Iris pigment epithelial cell (primary cell): ENCODE measurements at places on chromosomes 11 and 22.

GRCh38 chr11:27635567-27636037, 64.7 kb downstream of the BDNF start:
- no peak for DNase-seq

DNA sequence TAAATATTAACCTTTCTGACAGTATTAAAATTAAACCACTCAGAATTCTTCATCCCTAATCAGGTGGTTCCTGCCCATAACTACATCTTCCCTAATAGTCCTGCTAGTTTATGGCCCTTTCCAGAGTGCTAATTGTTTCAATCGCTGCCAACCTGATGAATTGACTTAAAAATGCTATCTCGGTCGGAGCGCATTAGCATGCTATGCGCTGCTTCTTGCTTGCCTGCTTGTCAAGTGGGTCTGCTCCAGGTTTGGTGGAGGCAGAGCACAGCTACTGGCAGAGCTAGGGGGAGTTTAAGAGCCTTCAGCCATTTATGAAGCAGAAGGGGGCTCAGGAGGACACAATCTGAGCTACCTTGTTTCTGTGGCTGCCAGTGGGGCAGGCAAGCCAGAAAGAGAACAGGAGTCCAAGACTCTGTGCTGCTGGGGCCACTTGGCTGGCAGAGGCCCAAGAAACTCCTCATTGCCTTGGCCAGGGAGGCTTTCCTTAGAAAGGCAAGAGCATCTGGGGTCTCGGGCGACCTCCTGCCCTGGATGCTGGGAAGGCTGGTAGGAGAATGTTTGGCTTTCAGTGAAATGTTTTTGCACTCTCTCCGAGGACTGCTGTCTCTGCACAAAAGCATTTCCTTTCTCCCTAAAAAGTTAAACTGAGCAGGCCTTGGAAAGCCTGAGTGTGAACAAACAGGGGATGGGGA, 62.1 kb upstream of the PHOX2A start:
- DNase-seq, result peak; percentile 11

DNA sequence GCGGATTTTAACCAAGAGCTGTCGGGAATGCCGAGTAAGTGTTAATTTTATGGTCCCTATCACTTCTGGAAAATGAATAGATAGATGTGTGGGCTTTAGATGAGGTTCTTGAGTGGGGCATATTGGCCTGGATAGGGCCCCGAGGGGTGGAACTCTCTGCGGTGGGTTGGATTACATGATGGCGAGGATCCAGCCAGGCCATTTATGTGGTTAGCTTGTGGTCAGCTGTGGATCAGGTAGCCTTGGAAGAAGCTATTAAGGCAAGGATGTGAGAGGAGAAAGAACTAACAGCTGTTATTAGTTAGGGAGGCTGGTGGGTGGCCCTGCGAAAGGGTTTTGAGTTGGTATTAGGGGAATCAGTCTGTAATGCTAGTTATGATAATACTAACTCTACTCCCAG, 268.4 kb downstream of the NELL1 start:
- DNase-seq, result no peak

DNA sequence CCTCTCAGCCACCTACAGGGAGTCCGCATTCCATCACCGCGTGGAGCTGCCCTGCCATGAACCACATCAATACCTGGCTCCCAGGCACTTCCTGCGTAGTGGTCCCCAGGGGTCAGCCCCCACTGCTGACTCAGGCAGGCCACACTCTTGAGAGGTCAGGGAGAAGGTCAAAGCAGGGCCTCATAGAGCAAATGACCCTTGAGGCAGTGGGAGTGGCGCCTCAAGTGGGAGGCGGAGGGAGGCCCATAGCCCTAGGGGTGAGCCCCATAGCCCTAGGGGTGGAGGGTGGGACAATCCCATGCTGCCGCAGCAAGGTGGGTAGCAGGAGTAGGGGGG, 5.0 kb downstream of the PRDX5 start:
- no peak for DNase-seq

DNA sequence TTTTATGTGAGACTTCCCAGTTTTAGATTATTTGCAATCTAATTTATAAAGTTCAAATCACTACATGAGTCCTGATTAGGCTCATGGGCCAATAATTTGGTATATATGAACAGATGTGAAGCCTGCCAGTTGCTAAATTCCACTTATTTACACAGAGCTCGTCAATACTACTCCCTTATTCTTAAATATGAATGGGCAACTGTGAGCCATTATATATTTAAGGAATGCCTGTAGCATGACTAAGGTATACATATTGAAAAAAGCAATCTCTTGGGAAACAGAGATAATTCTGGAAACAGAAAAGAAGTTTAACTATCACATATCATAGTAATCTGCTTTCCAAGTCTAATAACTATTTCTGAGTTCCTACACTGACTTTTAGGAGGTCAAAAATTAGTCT, 27.0 kb downstream of the RBMXL2 start:
- no peak for DNase-seq

DNA sequence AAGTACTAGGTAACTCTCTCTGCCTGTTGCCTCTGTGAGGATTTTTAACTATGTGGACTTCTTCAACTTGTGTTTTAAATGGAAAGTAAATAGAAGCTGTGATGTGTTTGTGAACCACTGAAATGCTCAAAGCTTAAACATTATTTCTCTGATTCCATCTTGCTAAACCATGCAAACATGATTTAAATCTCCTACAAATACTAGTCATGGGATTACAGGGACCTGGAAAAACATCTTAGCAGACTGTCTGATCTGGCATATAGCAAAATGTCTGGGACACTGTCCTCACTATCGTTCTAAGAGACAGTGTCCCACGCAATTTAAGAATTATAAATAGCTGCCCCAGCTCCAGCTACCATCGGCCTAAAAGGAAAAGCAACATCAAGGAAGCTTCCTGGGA, 914.5 kb upstream of the FAT3 start:
- no peak for DNase-seq

GRCh38 chr11:34136420-34136819, 31.0 kb downstream of the NAT10 start:
- DNase-seq, result no peak

DNA sequence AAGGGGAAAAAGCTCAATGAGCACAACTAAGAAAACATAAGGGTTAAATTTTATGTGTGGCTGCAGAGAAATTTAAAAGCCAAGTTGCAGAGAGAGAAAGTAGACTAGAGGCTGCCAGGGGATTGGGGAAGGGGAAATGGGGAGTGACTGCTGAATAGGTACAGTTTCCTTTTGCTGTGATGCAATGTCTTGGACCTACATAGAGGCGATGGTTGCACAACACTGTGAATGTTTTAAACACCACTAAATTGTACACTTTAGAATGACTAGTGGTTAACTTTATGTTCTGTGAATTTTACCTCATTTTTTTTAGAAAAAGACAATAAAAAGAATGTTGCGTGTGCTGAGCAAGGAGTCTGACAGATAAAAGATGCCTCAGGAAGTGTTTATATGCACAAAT, 36.5 kb downstream of the TENM4 start:
- DNase-seq, result peak; percentile 74

DNA sequence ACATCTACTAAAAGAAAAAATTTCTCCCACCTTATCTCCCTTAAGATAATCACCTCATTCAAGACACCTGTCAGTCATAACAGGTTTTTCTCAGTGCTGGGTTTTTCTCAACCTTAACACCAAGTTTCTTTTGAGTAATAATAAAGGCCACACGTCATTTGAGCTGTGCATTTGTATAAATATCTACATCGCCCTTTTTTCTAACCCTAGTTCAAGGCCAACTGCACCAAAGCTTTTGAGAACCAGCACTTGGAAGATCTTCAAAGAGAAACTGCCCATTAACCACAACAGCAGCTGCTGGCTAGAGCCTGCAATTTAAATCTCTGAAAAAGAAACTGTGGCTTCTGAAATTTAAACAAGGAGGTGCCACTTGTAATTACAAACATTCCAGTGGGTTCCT, 6.9 kb downstream of the CADM1 start:
- no peak for DNase-seq

GRCh38 chr11:360326-361280, 8.7 kb upstream of the B4GALNT4 start:
- DNase-seq, result no peak

GRCh38 chr22:47201186-47201995, 438.9 kb downstream of the TBC1D22A start:
- DNase-seq, result no peak

GRCh38 chr11:131284041-131284440, 86.4 kb upstream of the NTM start:
- no peak for DNase-seq

- DNase-seq, result no peak
Observed at GRCh38 chr11:6648501-6648900, 7.1 kb downstream of the DCHS1 start.

- DNase-seq, result no peak
Observed at GRCh38 chr11:76698321-76699043, 27.9 kb upstream of the LRRC32 start.

DNA sequence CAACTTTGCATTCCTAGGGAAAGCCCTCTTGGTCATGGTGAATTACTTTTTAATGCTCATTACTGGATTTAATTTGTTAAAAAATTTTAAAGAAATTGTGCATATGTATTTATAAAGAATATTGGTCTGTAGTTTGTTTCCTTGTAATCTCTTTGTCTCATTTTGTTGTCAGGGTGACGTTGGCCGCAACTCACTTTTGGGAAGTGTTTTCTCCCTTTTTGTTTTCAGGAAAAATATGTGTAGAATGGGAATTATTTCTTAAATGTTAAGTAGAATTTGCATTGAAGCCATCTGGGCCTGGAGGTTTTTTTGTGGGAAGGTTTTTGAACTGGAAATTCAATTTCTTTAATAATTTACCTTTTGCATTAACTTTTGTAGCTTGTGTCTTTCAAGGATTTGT, 149.1 kb downstream of the UVRAG start:
- no peak for DNase-seq

DNA sequence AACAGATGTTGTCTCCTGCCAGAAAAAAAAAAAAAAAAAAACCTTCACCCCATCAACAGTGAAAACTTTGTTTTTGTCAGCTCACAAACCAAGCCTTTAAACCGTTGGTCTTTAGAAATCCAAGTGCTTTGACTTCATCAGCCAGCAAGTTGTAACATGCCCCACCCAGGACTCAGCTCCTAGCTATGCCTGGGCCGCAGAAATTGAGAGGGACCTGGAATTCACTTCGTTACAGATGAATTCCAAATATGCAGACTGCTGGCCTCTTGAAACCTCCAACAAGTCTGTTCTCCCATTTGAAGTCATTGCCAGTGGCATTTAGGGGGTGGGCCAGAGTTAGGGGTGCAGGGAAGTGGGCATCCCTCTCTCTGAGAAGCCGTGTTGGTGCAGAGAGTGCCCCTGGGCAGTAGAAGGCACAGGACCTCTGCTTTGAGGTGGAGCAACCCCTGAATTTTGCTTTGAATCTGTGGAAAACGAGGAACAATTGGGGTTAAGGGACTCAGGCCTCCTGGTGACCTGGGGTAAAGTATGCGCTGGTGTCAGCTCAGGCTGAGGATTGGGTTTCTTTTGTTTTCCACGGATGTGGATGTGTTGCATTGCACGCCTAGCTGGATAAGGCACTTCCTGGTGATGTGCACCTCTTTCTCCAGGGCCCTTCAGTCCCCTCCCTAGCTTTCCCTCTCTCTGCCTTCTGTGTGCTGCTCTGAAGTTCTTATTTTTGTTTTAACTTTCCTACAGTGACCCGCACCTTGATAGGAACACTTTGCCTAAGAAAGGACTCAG, 109.5 kb downstream of the DBX1 start:
- DNase-seq, result peak; percentile 77

DNA sequence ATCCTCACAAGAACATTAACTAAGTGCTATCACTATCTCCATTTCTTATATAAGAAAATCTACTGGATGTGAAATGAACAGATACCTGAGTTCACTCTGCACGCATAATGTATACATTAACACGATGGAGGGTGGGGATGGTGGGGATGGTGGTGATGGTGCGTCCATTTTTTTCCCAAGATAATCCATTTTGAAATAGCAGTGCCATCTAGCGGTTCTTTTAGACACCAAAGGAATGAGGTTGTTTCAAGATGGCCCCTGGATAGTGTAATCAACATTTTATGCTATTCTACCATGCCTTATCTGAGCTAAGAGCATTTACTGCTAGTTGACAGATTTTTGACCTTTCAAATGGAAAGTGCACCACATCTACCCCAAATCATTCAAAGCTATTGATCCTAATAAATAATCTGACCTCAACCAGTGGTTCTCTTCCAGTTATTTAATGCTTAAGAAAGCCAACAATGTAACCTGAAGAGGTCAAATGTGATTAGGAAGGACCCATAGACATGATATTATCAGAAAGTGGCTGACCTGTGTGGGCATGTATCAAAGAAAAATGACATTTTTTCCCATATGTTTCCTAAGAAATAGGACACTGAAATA, 714.7 kb upstream of the TENM4 start:
- DNase-seq, result no peak

DNA sequence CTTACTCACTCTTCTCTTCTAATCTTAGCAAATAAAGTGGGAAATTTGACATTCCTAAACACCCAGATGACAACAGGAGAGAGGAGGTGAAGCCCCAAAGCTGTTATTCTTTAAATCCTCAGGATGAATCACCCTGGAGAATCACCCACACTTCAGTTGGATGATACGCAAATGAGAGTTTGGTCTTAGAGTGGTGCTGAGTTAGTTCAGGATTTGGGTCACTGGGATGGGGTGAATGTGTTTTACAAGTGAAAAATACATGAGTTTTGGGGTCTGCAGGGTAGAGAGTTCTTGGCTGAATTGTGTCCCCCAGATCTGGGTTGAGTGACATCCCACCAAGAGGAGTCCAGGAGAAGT, 117.2 kb downstream of the GGTLC2 start:
- no peak for DNase-seq

DNA sequence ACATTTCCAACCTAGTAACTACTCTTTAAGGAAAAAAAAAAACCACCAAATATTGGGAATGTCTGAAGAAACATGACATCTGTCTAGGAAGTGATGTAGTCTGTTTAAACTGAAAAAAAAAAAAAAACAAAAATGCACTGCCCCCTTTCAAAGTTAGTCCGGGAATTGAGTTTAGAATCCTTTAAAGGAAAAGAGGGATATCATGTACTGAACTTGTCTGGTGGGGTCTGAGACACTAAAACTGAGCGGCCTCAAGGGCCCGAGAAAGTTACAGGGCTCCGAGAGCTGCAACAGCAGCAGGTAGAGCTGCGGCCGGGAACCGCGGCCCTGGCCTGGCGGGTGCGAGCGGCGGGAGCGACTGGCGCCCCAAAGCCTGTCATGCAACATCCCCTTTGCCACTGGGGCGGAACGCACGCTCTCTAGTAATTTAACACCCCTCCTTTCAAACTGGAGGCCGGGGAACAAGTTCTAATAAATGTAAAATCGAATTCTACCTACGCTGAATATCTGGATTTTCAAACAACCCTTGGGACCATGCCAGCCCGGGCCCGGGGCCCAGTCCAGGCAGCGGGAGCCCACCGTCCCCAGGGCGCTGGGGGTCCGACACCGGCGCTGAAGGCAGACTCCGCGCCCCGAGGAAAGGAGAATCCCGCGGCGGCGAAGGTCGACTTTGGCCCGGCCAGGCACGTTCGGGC, 736 bp downstream of the RDX start:
- peak; percentile 56 for DNase-seq

DNA sequence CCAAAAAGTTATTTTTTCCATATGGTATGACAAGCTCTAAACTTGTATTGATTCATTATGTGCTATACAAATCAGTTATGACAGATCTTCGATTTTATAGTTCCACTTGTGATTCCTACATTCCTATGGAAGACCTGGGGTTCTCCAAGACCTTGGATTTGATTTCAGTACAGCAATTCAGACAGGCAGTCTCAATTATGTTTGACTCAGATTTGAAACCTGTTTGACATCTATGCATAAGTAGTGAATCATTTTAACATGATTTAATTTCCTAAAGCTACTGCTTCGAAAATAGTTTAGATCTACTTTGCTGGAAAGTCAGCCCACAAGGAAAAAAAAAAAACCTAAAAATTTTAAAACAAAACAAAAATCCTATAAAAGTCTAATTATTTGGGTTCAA, 820.4 kb downstream of the LUZP2 start:
- DNase-seq, result no peak

- peak; percentile 70 for DNase-seq
Observed at GRCh38 chr11:944711-945470, 19.2 kb downstream of the AP2A2 start.
